Muscle of arm (tissue), 14 donors: ENCODE measurements at places on chromosomes 4 and X. TPM values are rescaled to one million over a fixed set of nuclear protein-coding genes. Genes with fewer than 3 reads are reported as not detected.

Gene HMGN5
- polyA plus RNA-seq = 5.9 TPM

Gene FGD1
- 14.8 TPM for polyA plus RNA-seq

Gene WAS
- polyA plus RNA-seq = 3.8 TPM

Gene FDCSP
- not detected for polyA plus RNA-seq

Gene SPINK2
- not detected for polyA plus RNA-seq

Gene SULT1E1
- 38.2 TPM for polyA plus RNA-seq

Gene PCDH7
- 32.7 TPM for polyA plus RNA-seq

Gene UGT2B28
- not detected for polyA plus RNA-seq

Gene PFKFB1
- polyA plus RNA-seq = 1.5 TPM

Gene ARFIP1
- polyA plus RNA-seq = 21.0 TPM

Gene PAGE1
- polyA plus RNA-seq = not detected

Gene BMP3
- 2.5 TPM for polyA plus RNA-seq

Gene PASD1
- not detected for polyA plus RNA-seq

Gene GAB1
- polyA plus RNA-seq = 38.5 TPM

Gene SSX4B
- not detected for polyA plus RNA-seq

Gene CORIN
- 2.7 TPM for polyA plus RNA-seq

Gene FRAS1
- 9.4 TPM for polyA plus RNA-seq

Gene DHRSX
- polyA plus RNA-seq = 14.6 TPM

Gene SH3D19
- polyA plus RNA-seq = 42.7 TPM

Gene NR3C2
- polyA plus RNA-seq = not detected

Gene FRMD7
- 0.39 TPM for polyA plus RNA-seq

Gene HUWE1
- polyA plus RNA-seq = 81.3 TPM

Gene IBSP
- 0.11 TPM for polyA plus RNA-seq

Gene DNAJB14
- polyA plus RNA-seq = 15.5 TPM

Gene ARHGAP24
- polyA plus RNA-seq = 64.1 TPM

Gene NAA11
- 1.1 TPM for polyA plus RNA-seq

Gene NUDT11
- polyA plus RNA-seq = 10.6 TPM

Gene CC2D2A
- polyA plus RNA-seq = 16.1 TPM

Gene HSFX1
- polyA plus RNA-seq = 0.97 TPM

Gene SLC49A3
- polyA plus RNA-seq = 33.9 TPM

Gene AMTN
- not detected for polyA plus RNA-seq

Gene CXorf49
- polyA plus RNA-seq = not detected

Gene DNAAF6
- polyA plus RNA-seq = not detected

Gene PUDP
- not detected for polyA plus RNA-seq

Gene GABRA4
- polyA plus RNA-seq = not detected

Gene GAB3
- 7.2 TPM for polyA plus RNA-seq

Gene ASB12
- polyA plus RNA-seq = 30.6 TPM

Gene RASL11B
- 15.8 TPM for polyA plus RNA-seq

Gene FRMPD4
- polyA plus RNA-seq = 0.52 TPM

Gene SLITRK2
- polyA plus RNA-seq = 1.0 TPM

Gene ZDHHC15
- polyA plus RNA-seq = 4.6 TPM
